ENCODE measurements at places on chromosomes 2 and 18. TPM values are rescaled to one million over a fixed set of nuclear protein-coding genes. Genes with fewer than 3 reads are reported as not detected.

Gene MARCHF4
- total RNA-seq = not detected

Gene DIPK1C
- total RNA-seq = 1.8 TPM

Gene PTH2R
- total RNA-seq = not detected

Gene HNMT
- total RNA-seq = 145 TPM

Gene DSG4
- total RNA-seq = not detected

Gene NLRC4
- total RNA-seq = not detected

Gene EML6
- 2.2 TPM for total RNA-seq

Gene SERPINB4
- total RNA-seq = not detected

DNA sequence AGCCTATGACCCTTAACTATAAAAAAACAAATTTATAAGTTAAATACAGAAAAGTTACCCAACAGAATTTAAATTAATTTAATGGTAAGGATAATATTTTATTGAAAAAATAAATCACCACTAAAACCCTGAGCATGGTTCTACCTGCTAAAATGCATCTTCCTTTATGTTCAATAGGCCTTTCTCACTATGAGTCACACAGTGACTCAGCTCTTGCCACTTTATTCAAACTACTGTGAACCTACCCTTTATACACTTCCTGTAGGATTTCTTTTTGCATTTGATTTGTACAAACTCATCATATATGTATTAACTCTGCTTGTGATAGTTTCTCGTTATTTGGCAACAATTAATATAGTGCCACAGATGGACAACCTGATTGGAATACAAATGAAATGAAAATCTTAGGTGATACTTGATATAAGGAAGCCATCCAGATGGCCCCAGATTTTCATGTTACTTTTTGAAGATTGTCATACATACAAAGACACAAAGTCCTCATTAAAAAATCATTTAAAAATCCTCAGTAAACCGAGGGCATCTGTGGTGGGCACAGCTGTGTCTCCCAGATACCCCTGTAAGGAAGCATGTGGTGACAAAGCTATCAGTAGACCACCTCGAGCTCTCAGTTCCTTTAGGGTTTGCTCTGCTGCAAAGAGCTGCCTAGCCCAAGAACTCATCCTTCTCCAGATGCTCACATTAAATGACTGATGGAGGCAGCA lies 55.2 kb upstream of the COBLL1 start:
- no peaks in the 10 kb centered on the region for H3K36me3 ChIP-seq
- H3K27me3 ChIP-seq = no peaks in the 10 kb centered on the region
- no peak overlapping the region for H3K4me3 ChIP-seq
- peak overlapping the region; percentile 14 for H3K27ac ChIP-seq

GRCh38 chr2:168116448-168116847 lies 130.9 kb downstream of the STK39 start:
- H3K27ac ChIP-seq = no peak overlapping the region
- H3K27me3 ChIP-seq = no peaks in the 10 kb centered on the region
- H3K4me1 ChIP-seq = peaks cover 10% of the 10 kb centered on the region

DNA sequence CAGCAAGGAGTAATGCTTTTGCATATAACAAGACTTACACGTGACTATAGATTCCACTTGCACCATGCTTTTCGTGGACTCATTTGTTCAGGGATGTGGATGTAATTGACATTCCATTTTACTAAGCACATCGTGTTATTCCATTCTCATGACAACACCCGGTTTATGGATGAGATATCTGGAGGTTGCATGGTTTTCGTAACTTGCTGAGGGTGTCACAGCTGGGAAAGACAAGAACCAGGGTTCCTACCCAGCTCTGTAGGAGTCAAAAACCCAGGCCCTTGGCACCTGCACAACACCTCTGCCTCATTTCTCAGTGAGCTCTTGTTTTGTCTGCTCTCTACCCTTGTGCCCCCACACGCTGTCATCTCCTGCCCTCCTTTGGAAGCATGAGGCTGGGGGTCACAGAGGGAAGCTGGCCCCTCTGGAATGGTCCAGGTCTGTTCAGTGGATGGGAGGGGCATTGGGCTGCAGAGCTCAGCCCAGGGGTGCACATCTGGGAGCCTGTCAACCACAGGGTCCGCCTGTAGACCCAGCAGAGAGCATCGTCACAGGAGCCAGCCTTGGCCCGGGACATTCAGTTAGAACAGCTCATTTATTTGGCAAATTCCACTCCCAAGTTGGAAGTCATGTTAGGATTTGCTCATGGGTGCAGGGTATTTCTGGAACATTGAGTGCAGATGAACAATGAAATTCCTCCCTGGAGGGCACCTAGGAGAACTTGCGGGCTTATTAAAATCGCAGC lies 120.1 kb upstream of the TWIST2 start:
- H3K36me3 ChIP-seq = no peaks in the 10 kb centered on the region
- H3K4me1 ChIP-seq = peaks cover 8% of the 10 kb centered on the region
- no peak overlapping the region for H3K27ac ChIP-seq
- no peaks in the 10 kb centered on the region for H3K27me3 ChIP-seq

GRCh38 chr2:53793261-53793660 lies 6.4 kb downstream of the ERLEC1 start:
- H3K4me1 ChIP-seq = peaks cover 4% of the 10 kb centered on the region
- peaks cover 39% of the 10 kb centered on the region for H3K36me3 ChIP-seq
- no peak overlapping the region for H3K27ac ChIP-seq

DNA sequence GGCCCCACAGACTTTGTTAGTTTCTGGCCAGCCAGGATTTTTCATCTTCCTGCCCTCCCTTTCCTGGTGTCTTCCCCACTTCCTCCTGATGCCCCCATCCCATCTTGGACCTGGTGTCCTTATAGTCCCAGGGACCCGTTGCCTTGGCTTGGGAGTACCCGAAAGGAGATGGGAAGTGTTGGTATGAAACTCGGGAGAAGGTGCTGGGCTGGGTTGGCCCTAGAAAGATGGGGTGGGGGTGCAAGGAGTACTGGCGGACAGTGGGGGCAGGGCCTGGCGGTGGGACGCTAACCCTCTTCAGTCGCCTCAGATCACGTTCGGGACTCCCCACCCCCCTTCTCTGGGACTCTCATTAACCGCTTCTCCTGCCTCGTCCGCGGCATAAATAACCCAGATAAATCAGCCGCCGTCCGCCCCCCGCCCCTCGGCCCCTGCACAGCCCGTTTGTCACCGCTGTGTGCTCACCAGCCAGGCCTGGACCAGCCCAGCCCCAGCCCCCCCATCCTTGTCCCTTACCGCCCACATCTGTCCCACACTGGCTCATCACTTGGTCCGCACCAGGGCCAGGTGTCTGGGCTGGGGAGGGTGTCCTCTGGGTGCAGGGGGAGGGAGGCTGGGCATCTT lies 3.7 kb upstream of the ASIC4 start:
- H3K27me3 ChIP-seq = no peaks in the 10 kb centered on the region
- peak overlapping the region; percentile 40 for H3K4me3 ChIP-seq
- H3K27ac ChIP-seq = no peak overlapping the region

- H3K27ac ChIP-seq = no peak overlapping the region
- H3K36me3 ChIP-seq = no peaks in the 10 kb centered on the region
- peaks cover 11% of the 10 kb centered on the region for H3K27me3 ChIP-seq
- no peak for DNase-seq
- H3K4me3 ChIP-seq = no peak overlapping the region
Observed at GRCh38 chr2:176826984-176827668, 385.5 kb upstream of the HNRNPA3 start.

DNA sequence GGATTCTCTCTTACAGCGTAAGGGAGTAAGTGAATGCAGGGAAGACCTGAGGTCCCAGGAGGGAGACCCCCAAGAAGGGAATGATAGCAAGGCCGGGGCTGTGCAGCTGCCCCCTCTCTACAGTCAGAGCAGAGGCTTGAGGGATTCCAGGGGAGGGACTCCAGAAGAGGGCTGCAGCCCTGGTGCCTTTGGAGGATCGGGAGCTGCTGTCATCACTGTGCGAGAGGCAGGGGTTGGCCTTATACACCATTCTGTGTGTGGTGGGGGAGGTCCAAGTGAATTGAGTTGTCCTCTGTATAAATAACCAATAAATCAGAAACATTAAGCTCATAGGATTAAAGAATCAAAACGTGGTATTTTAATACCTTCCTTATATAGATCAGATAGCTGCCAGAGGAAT lies 114.9 kb downstream of the GLI2 start:
- no peak for DNase-seq
- H3K4me3 ChIP-seq = no peak overlapping the region
- no peaks in the 10 kb centered on the region for H3K27me3 ChIP-seq
- H3K27ac ChIP-seq = no peak overlapping the region
- no peaks in the 10 kb centered on the region for H3K4me1 ChIP-seq

DNA sequence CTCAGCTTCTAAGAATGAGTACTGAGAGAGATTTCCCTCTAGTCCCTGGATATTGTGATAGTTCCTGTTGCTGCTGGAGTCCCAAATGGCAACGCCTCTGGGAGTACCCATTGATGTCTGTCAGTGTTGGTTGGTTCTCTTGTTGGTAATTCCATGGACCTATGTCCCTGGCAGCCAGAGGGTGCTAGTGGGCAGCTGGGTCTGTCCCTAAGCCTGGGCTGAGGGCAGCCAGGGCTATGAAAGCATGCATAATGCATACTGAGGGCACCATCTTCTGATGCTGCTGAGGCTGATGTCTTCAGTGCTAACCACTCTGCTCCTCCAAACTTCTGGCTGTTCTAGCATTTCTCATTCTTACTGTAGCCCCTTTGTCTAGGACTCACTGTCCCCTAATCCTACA lies 35.9 kb downstream of the NABP1 start:
- H3K27me3 ChIP-seq = no peaks in the 10 kb centered on the region
- no peaks in the 10 kb centered on the region for H3K4me1 ChIP-seq
- no peak overlapping the region for H3K27ac ChIP-seq

DNA sequence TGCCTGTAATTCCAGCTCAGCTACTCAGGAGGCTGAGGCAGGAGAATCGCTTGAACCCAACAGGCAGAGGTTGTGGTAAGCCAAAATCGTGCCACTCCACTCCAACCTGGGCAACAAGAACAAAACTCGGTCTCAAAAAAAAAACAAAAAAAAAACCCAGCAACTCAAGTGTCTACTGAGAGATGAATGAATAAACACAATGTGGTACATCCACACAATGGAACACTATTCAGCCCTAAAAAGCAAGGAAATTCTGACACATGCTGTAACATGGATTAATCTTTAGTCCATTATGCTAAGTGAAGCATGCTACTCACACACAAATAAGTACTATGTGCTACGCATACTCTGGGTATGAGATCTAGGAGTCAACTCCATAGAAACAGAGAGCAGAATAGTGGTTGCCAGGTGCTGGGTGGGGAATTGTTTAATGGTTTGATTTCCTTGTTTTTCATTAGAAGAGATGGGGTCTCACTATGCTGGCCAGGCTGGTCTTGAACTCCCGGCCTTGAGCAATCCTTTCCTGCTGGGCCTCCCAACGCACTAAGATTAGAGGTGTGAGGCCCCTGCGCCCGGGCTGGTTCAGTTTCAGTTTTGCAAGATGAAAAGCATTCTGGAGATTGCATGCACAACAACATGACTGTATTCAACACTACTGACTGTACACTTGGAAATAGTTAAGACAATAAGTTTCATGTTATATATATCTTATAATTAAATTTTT lies 15.9 kb downstream of the SMPD4 start:
- H3K27ac ChIP-seq = no peak overlapping the region
- H3K27me3 ChIP-seq = no peaks in the 10 kb centered on the region
- H3K4me3 ChIP-seq = no peak overlapping the region
- peaks cover 98% of the 10 kb centered on the region for H3K36me3 ChIP-seq
- DNase-seq = no peak

- DNase-seq = no peak
- no peak overlapping the region for H3K27ac ChIP-seq
- no peaks in the 10 kb centered on the region for H3K27me3 ChIP-seq
- H3K36me3 ChIP-seq = no peaks in the 10 kb centered on the region
- no peak overlapping the region for H3K4me3 ChIP-seq
- no peaks in the 10 kb centered on the region for H3K4me1 ChIP-seq
Observed at GRCh38 chr2:120750488-120751210, 15.0 kb downstream of the GLI2 start.

- no peaks in the 10 kb centered on the region for H3K4me1 ChIP-seq
- no peaks in the 10 kb centered on the region for H3K36me3 ChIP-seq
- H3K4me3 ChIP-seq = no peak overlapping the region
- H3K27ac ChIP-seq = peak overlapping the region; percentile 10
- no peaks in the 10 kb centered on the region for H3K27me3 ChIP-seq
Observed at GRCh38 chr2:168355121-168355520, 101.0 kb upstream of the CERS6 start.

DNA sequence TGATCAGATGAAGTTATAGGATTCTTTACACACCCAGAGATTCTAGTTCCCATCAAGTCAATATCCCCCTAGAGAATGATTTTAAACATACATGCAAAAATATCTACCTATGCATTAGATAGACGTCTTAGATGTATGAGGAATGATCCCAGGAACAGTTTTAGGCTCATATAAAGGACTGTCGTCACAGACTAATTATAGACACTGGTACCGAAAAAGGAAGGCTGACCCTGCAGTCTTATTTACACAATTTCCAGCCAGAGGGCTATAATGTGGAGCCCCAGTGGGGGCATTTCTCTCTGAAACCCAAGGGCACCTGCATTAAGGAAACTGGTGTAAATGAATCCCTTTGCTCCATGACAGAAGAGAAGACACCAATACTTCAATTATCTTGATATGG lies 170.4 kb downstream of the ZNF521 start:
- H3K27me3 ChIP-seq = no peaks in the 10 kb centered on the region
- H3K4me1 ChIP-seq = no peaks in the 10 kb centered on the region
- H3K27ac ChIP-seq = no peak overlapping the region
- no peak for DNase-seq
- H3K36me3 ChIP-seq = no peaks in the 10 kb centered on the region

Data from stomach (tissue), 19 donors.